Right renal pelvis (tissue), 4 donors: ENCODE measurements at places on chromosomes 16 and 17. TPM values are rescaled to one million over a fixed set of nuclear protein-coding genes. Genes with fewer than 3 reads are reported as not detected.

DNA sequence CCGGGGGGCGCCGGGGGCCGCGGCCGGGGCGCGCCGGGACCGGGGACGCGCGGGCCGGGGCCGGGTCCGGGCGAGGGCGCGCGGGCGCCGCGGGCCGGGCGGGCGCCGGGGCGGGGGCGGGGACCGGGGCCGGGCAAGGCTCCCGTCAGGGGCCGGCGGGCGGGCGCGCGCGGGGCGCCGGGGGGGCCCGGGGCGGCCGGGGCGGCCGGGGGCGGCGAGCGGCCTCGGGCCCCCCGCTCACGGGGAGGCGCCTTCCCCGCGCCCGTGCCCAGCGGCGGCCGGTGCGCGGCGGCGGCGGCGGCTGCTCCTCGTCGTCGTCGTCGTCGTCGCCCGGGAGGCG, 563 bp downstream of the ZCCHC14 start:
- no peak for DNase-seq

GRCh38 chr16:75074920-75075687, 41.5 kb downstream of the LDHD start:
- no peak for DNase-seq

ITGAD gene
- polyA plus RNA-seq, result 0.07 TPM

DNA sequence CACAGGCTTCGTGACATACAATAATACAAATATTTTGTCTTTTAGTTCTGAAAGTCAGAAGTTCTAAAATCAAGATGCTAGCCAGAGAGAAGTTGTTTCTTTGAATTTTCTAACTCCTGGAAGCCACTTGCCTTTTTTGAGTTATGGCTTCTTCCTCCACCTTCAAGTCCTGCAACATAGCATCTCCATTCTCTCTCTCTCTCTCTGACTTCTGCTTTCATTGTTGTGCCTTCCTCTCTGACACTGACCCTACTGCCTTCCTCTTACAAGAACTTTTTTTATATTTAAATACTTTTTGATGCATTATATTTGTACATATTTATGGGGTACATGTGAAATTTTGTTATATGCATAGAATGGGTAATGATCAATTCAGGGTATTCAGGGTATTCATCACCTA, 205.9 kb downstream of the MAP2K6 start:
- DNase-seq, result no peak

DNA sequence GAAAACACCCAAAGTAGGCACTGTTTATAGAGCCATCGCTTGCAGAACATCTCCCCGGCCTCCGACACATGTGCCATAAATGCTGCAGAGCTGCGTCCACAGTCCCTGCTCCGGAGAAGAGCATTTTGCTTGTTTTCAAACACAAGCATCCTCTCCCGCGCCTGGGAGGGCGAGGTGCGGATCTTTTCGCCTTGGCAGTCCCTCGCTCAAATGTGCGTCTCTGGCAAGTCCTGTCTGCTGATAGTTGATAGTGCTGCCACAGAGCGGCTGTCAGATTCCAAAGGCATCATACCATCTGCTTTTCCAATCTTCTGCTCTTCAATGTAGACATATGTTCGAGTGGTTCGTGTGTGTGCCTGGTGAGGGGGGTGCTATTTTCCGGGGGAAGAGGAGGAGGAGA, 603.7 kb downstream of the MAF start:
- no peak for DNase-seq

DNA sequence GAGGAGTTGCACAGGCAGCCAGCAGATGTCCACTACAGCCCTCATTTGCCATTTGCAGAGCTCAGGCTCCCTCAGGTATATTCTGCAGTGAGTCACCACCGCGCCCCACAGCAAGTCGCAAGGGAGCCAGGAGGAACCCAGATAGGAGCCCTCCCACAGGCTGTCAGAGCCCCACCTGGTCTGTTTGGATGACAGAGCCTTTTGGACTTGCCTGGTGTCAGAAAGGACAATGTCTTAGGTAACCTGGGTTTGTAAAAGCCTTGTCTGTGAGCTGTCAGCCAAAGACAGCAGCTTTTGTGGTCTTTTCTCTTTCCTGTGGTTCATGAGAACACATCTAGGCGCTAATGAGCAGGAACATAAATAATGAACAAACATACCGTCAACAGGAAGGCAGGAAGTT, 70.9 kb downstream of the GNAO1 start:
- DNase-seq, result no peak

- no peak for DNase-seq
These were observed 90.6 kb upstream of the CLEC18A start for GRCh38 chr16:69860233-69861231.

- peak; percentile 14 for DNase-seq
These were observed 45.4 kb upstream of the ACSF3 start for GRCh38 chr16:89048090-89048725.

- no peak for DNase-seq
These were observed 61.0 kb downstream of the ABHD15 start for GRCh38 chr17:29505836-29506235.

- no peak for DNase-seq
These were observed 7.0 kb upstream of the NAGLU start for GRCh38 chr17:42529061-42529460.

DNA sequence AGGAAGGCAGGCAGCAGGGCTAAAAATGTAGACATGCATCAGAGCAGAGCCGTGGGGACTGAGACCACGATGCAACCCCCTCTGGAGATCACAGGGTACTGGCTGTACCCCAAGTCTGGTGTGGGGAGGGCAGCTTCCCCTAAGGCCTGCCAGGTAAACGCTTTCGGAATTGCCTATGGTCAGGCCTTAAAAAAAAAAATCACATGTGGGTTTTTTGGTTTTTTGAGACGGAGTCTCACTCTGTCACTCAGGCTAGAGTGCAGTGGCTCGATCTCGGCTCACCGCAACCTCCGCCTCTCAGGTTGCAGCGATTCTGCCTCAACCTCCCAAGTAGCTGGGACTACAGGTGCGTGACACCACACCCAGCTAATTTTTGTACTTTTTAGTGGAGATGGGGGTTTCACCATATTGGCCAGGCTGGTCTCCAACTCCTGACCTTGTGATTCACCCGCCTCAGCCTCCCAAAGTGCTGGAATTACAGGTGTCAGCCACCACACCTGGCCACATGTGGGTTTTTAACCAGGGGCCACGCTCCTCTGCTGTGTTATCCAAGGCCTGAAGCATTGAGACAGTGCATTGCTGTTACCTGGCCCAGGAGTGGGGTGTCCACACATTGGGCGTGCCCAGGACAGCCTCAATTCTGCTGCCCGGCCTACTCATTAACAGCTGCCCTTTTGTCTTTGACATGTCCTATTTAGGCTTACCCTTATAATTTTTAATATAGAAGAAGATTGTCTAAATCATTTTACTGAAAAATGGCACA, 50.4 kb downstream of the LITAF start:
- no peak for DNase-seq

- no peak for DNase-seq
These were observed 310.1 kb upstream of the C16orf82 start for GRCh38 chr16:26756633-26757032.

WDR45B gene
- polyA plus RNA-seq, result 100 TPM

GRCh38 chr17:3667366-3668278, 756 bp downstream of the TAX1BP3 start:
- DNase-seq, result peak; percentile 69

DNA sequence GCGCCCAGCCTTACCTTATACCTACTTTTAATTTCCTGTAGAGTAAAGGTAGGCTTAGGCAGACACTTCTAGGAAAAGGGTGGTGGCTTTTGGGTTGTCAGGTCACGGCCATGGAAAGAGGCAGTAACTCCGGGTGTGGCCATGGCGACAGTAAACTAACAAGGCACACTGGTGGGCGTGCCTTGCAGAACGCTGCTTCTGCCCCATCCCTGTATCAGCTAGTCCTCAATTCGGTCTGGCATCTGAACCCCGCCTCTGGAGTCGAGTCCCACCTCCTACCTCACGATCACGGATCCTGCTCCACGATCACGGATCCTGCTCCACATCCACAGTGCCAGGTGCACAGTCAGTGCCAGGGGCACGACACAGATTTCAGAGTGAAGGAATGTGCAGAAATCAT, 5.6 kb downstream of the ADCY9 start:
- no peak for DNase-seq

GRCh38 chr17:40558300-40558889, 6.9 kb downstream of the CCR7 start:
- DNase-seq, result no peak
